Cardiac muscle cell (in vitro differentiated cells and primary cell): ENCODE measurements at places on chromosomes 16 and 17.

DNA sequence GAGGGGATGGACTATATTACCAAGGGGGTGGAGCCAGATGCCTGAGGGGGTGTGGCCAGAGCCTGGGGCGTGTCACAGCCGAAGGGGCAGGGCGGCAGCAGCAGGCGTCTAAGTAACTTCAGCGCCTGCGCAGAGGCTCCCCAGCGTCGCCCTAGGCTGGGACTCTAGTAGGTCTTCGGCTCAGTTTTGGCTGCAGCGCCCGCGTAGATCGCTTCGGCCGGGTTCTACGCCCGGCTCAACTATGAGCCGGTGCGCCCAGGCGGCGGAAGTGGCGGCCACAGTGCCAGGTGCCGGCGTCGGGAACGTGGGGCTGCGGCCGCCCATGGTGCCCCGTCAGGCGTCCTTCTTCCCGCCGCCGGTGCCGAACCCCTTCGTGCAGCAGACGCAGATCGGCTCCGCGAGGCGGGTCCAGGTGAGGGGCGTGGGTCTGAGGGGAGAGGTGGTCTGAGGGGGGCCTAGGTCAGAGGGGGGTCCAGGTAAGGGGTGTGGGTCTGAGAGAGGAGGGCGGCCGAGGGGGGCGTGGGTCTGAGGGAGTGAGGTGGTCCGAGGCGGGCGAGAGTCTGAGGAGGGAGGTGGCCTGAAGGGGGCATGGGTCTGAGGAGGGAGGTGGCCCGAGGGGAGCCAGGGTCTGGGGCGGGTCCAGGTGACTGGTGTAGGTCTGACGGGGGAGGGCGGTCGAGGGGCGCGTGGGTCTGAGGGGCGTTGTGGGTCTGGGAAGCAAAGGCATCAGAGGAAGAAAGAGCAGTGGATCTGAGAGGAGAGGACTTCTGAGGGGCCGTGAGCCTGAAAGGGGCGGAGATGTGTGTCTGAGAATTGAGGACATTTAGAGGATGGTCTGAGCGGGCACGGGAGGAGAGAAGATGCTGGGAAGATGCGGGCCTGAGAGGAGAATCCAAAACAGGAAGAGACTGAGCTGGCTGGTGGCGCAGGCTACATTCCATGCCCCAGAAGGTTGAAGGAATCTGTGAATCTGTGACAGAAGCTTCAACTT is at the start of gene LPCAT2:
TSS of gene LPCAT2 (plus strand) at position 132 of the 991 bp plus-strand sequence. CDS start at position 242, 110 bp downstream.
- DNase-seq = peak; percentile 91

GRCh38 chr17:30840771-30841170 is 9.0 kb downstream of the ATAD5 start:
- no peak for DNase-seq

- peak; percentile 85 for DNase-seq
Measured at GRCh38 chr17:76868176-76868668, at the start of gene MGAT5B. Gene MGAT5B (plus strand): TSS chr17:76868404. CDS start chr17:76869030, 626 bp downstream.

- DNase-seq = peak; percentile 20
Measured at GRCh38 chr16:87086575-87086974, 230.6 kb downstream of the C16orf95 start.

DNA sequence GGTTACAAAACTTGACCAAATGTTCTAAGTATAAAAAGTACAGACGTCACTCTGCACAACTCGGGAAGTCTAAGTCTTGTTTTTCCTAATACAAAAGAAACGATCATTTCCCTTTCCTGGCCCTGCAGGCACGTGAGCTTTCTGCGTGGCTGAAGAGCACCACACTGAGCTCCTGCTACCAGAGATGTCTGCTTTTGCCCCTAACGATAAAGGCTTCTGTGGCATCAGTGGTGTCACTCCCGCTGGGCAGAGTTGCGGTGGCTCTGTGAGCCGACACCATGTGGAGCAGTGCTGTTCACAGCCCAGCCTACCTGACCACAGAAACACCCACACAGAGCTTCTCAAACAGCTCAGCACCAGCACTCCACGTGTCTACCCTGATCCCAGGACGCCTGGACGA is 20.5 kb downstream of the EMC8 start:
- DNase-seq = no peak

- no peak for DNase-seq
Measured at GRCh38 chr16:29662000-29662728, 883 bp upstream of the SPN start.

- no peak for DNase-seq
Measured at GRCh38 chr17:66522591-66523272, 220.3 kb downstream of the PRKCA start.

GRCh38 chr16:12695454-12695853 is 108.2 kb downstream of the CPPED1 start:
- DNase-seq = no peak

DNA sequence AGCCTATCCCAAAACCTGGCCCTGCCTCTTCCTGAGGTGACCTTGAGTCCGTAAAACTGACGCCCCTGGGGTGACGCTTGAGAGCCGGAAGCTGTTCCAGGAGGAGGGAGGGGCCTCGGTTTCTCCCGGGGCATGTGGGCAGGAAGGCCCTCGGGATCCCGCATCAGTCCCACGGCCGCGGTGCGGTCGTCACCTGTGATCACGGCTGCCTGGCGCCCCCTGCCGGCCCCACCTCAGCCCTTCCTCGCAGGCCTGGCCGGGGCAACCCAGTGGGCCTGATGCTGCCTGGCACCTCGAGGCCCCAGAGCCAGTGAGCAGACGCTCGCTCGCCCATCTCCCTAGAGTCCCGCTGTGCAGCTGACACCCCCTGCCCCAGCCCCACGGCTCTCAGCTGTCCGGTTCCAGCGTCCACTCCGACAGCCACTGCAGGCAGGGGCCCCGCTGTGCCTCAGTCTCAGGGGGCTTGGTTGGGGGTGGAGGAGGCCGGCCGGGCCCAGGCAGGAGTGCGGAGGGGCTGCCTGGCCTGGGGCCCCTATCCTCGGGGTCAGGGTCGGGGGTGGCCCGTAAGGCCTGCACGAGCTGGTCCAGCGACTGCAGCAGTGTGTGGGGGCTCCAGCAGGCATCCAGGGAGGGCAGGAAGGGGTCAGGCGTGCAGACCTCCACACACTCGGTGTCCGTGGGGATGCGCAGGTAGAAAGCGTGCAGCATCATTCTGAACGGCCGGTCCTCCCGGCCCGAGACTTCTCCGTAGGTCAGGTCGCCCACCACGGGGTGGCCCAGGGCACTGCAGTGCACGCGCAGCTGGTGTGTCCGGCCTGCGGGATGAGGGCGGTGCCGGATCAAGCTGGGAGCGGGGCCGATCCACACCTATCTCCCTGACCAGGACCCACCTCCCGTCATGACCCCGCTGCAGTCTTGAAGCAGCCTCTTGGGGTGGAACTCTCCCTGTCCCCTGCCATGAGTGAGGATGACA is 2.3 kb downstream of the RPUSD1 start:
- peak; percentile 81 for DNase-seq

GRCh38 chr17:12737740-12738469 is 51.4 kb upstream of the ARHGAP44 start:
- no peak for DNase-seq
